Effector memory CD4-positive, alpha-beta T cell (primary cell): ENCODE measurements at places on chromosomes 3 and 15.

DNA sequence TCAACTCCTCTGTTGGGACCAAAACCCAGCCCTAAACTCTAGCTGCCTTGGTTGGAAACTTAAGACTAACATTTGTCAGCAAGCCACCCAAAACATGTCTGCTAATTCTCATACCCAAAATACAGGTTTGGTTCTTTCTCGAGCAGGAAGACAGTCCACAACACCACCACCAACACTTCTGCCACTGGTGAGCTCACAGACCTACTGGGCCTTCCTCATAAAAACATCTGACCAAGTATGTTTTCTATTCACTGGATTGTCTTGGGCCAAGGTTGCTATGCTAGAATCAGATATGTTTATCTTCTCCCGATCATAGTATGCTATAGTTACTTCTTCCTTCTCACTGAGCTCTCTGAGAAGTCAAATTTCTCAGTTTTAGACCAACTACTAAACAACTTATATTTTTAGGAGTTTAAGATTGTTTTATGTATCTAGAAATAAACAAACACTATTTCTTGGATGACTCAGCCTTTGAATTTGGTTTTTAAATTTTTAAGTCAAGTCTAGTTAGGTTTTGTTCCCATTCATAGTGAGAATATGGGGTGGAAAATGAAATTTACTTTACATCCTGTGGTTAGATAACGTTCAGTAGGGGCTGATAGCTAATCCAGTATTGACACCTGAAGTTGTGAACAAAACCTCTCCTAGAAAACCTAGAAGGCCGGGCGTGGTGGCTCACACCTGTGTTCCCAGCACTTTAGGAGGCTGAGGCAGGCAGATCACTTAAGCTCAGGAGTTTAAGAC lies 360.5 kb downstream of the RSL24D1 start:
- DNase-seq: no peak

GRCh38 chr3:177824190-177824786 lies 627.0 kb upstream of the TBL1XR1 start:
- no peak for DNase-seq

DNA sequence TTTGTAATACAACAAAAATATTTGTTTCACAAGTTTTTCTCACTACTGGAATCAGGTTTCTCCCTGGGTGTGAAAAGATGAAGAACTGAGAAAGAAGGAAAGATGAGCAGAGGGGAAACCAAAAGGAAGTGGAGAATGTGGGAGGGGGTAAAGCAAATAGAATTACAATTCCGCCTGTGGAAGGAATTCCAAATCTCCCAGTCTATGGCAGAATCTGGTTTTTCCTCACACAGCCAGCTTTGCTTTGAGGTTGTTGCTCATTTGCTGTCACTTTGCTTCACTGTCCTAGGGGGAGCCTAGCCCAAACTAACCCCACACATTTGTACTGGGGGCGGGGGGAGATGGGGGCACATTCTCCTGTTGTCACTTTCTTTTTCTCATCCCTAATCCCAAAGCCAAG lies 43.9 kb downstream of the RPL22L1 start:
- DNase-seq: no peak

DNA sequence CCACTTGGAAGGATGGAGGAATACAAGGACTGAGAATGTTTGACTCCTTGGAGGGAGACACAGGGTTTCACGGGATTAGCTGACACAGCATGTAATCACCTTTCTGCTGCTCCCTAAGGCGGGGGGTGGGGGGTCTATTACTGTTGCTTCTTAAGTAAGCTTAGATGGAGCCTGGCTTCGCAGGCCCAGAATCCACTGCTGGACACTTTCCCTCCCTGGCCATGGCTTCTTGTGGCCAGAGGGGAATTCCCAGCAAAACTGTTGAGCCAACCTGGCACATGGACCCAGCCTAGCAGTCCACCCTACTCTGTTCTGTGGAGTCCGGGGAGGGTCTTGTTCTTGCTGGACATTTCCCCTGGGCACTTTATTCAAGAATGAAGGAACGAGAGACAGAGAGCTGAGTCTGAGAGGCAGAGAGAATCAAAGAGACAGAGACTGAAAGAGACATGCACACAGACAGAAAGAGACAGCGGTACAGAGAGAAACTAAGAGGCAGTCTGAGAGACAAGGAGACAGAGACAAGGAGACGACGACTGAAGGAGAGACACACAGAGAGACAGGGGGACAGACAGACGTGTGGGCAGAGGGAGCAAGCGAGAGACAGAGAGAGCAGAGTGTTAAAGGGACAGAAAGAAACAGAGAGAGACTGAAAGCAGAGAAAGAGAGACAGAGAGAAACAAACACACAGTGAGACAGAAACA lies 55.6 kb upstream of the DLG1 start:
- no peak for DNase-seq

DNA sequence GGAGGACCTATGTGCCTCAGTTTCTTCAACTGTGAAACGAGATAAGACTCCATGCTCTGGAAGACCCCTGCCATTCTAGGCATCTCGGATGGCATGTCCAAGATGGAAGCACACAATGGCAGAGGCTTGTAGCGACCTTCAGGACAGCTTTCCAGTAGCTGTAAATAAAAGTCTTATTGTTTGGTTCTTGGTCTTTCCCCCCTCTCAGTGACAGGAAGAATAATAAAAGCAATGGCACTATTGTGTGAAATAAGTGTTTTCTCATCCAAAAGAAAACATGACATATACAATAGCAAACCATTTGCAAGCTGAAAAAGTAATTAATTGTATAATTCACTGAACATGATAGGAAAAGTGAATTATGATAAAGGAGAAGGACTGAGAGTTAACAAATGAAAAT lies 32.5 kb upstream of the CD47 start:
- no peak for DNase-seq

DNA sequence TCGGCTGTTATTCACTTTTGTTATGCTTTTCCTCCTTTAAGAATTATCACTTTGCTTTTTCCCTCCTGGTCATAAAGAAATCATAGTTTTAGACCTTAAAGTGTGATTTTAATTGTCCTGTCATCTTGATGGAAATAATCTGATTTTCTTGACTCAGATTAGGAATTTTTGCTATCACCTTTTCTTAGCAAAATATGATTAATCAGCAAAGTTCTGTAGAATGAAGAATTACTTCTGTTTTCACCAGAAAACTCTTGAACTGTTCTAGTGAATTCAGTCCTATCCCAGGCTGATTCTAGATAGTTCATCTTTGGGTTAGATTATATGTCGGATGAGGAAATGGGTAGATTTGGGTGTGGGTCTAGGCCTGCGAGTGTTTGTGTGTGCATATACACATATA lies 12.2 kb downstream of the CMSS1 start:
- DNase-seq: no peak

GRCh38 chr3:94028093-94028837 lies at the start of gene STX19:
Gene STX19, minus strand, starts transcription at chr3:94028597. Its CDS starts 13,328 bp downstream, at chr3:94015269.
- DNase-seq: no peak

DNA sequence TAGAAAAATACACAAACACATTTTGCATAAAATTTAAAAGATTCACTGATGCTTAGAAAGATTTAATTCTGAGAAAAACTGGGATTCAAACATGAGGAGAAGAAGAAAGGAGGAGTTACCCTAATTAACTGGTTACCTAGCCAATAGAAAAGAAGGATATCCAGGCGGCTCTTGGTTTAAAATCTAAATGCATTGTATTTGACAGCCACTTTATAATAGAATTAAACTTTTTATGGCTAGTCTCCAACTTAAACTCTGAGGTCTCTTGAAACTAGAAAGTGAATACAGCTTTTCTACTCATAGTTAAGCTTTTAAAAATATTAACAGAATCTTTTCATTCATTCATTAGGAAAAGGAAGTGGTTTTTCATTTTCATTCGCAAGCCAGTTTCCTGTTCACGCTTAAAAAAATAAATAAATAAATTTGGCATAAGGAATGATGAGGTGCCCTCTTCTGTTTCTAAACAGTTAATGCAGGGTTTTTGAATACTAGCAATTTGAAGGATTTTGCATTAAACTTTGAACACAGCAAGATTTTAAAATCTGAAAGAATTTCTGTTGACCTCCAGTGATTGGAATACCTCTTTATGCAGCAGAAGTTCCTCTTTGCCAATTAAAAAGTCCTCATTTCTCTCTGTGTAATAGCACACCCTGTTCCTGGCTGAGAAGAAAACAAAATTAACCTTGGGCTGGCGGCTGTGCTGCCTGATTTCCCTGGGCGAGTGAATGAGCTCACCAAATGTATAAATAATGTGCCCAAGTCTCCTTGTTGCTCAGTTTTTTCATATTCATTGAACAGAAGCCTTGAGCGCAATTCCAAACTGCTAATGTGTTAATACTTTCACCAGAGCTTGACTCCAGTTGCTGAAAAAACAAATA lies 105.1 kb downstream of the ZMAT3 start:
- no peak for DNase-seq

DNA sequence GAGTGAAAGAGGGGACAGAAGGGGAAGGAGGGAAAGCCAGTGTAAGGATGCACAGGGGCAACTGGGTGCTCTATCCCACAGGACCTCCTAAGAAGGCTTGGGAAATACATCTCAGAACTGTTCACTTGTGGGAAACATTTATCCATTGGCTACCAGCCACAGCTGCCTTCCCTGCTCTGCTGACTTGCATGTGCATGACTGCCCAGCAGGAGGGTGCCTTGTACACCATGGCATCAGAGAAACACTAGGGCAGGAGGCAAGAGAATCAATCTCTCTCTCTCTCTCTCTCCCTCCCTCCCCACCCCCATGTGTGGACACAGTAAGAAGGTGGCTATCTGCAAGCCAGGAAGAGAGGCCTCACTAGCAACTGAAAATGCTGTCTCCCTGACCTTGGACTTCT lies 62.9 kb upstream of the ZBTB38 start:
- no peak for DNase-seq

DNA sequence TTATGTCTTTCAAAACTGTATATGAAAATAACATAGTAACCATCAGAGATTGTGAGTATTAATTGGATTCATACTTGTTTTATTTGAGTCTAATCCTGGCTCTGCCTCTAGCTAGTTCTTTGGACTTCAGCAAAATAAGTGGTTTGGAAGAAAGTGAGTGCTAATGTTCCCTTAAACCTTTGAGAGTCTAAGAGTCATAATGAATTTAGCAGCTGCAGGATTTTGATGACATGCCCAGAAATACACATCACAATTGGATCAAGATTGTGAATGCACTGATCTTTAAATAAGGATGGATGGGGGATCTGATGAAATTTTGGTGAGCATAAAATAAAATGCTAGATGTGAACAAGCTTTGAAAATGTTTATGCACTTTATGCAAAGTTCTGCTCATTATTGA lies 79.9 kb upstream of the FAM98B start:
- no peak for DNase-seq

- no peak for DNase-seq
Measured at GRCh38 chr3:184543256-184543655, 18.3 kb upstream of the EPHB3 start.

DNA sequence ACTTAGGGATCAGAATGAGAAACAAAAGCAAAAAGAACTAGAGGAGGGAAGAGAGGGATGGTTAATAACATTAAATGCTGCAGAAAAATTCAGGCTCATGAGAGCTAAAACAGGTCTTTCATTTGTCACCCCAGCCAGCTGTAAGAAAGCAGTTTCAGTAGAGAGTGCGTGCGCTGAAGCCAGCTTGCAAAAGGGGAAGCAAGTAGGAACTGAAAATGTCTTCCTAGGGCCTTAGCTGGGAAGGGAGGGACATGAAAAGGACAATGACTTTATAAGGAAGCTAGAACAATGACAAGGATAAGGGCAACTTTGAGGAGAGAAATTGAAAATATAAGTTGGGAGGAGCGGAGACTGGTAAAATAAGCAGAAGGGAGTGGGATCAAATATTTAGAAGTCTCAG lies 3.1 kb downstream of the CIAO2A start:
- no peak for DNase-seq

- no peak for DNase-seq
Measured at GRCh38 chr3:79521221-79521848, 246.5 kb downstream of the ROBO1 start.

DNA sequence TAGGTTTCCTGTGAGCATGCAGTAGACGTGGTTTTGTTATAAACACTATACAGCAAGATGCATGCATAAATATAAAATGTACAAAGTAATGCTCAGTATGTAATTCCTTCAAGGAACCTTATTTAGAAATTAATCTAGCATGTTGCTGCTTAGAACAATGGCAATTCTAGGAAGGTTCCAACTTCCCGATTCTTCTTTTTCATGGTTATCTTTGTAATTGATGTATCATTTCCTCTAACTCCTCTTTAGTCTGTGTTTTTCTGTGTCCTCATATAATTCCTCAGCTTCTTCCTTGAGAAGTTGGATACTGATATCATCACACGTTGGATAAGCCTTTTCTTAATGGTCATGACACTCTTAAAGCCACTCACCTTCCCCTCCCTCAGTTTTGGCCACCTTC lies 3.5 kb downstream of the TSEN2 start:
- no peak for DNase-seq

DNA sequence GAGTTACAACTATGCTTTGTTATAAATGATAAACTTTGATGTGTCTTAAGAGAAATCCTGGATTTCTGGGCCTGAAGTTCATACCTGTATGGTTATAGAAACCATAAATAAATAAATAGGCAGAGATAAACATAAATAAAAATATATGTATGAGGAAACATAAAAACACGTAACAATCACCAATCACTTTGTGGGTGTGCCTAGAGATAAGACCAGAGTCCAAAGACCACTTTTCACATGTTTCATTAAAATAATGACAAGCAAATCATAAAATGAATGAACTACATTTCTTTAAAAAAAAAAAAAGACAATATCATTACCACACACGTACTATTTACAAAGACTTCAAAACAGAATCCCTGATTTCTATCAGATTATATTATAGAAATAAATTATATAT lies 14.1 kb downstream of the PIK3R4 start:
- DNase-seq: no peak

GRCh38 chr3:101381809-101382208 lies 61.4 kb upstream of the IMPG2 start:
- DNase-seq: no peak

DNA sequence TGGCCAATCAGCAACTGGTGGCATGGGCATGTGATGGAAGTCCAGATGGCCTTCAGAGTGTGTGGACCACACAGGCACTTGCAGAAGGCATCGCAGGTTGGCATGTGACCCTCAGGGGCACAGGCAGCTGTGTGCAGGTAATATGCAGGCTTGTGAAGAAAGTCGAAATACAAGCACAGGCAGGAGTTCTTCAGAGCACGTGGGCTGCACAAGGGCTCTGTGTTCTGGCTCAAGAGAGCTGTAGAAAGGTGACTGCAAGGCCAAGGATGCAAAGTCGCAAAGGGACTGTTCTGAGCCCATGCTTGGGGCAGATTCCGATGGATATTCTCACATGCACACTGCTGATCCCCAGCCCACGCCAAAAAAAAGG lies 8.3 kb downstream of the LRRC2 start:
- no peak for DNase-seq
